ENCODE measurements at places on chromosomes 3 and 15.

- DNase-seq, result no peak
These were observed 14.4 kb downstream of the POMGNT2 start for GRCh38 chr3:43091481-43091880.

DNA sequence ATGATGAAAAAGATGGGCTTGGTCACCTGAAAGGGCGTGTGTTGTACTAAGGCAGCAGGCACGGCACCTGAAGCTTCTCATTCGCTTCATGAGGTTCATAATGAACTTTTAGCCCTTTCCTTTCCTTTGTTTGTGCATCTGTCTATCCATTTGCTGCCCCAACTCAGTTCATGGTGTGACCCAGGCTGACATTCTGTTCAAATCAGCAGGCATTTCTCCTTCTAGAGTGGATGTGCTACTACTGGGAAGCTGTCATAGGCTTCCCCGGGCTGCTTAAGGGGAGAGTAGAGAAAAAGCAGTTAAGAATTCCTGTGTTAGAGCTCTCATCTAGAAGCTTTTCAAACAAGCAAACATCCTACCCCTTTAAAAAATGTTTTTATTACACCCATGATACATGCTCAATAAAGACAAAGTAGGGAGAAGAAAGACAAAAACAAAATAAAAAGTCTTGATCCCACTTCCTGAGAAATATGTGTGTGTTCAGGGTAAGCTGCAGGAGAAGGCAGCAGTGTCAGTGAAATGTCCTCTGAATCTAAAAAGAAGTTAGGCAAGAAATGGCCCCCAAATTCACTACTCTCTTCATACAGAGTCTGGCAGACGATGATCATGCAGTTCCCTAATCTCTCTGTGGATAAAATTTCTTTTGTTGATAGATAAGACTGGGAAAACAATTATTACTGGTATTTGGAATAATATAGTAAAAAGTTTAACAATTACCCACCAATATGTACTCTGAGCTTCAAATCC, 136.9 kb upstream of the PFN2 start:
- no peak for DNase-seq

GRCh38 chr3:193301433-193301832, 60.4 kb downstream of the PLAAT1 start:
- no peak for DNase-seq

DNA sequence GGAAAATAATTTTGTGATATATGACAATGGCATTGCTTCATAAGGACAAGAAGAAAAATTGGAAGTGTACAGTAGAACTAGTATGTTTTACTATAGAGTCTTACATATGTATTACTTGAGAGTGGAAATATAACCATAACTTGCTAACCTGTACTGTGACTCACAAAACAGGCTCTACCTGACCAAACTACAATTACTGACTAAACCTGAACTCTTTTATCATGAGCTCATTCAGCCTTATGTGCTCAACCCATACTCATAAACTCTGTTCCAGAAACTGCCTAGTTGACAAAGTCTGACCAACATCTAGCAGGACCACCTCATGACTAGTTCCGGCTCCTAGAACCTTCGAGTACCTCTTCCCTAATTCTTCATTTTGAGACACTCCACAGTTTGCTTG, 6.3 kb downstream of the CDIN1 start:
- no peak for DNase-seq

- no peak for DNase-seq
These were observed 27.6 kb downstream of the KLHL18 start for GRCh38 chr3:47310391-47310790.

DNA sequence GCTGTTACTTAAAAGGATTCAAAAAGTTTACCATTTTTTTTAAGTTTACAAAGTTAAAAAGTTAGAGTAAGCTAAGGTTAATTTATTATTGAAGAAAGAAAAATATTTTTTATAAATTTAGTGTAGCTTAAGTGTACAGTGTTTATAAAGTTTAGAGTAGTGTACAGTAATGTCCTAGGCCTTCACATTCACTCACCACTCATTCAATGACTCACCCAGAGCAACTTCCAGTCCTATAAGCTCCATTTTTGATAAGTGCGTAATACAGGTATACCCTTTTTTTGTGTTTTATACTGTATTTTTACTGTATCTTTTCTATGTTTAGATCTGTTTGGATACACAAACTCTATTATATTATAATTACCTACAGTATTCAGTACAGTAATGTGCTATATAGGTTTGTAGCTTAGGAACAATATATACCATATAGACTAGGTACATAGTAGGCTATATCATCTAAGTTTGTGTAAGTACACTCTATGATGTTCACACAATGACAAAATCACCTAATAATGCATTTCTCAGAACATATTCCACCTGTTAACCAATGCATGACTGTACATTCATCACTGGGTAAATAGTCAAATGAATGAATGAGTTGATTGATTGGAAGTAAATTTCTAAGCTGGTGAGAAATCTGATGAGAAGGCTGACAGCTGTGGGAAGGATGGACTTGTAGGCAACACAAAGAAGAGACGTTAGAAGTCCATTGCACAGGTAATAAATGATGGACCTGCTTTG, 95.2 kb upstream of the CDIN1 start:
- DNase-seq, result no peak

DNA sequence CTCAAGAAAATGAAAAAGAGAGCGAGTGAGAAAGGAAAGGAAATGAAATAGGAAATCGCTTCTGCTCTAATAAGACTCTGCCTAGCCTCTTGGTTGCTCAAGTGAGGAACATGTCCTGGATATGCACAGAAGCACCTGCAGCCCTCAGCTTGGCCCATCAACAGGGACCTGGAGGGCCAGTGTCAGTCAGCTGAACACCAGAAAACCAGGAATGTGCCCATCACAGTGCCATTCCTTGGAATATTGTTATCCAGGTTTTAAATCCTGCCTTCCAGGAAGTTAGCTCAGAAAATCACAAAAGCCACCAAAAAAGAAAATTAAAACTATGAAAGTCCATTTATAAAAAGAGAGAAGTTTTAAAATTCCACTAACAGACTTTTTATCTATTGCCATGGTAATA, 173.4 kb upstream of the TPM1 start:
- DNase-seq, result no peak

DNA sequence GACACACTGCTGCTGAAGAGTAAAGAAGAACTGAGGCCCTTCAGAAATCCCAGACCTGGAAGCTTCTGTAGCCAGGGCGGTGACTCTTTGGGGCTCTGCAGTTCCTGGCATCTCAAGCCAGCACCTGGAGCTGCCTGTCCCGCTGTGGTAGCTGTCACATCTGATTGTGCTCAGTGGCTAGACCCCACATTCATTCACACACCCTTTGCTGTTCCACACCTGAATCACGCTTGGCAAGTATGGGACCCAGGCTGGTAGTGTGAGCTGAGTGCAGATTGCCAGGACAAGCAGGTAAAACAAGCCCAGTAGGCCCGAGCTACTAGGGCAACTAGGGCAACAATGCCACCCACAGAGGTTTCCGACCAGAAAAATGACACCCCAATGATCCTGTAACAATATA, 218.2 kb downstream of the VGLL3 start:
- no peak for DNase-seq

GRCh38 chr15:55402707-55403106, 5.5 kb downstream of the CCPG1 start:
- no peak for DNase-seq

DNA sequence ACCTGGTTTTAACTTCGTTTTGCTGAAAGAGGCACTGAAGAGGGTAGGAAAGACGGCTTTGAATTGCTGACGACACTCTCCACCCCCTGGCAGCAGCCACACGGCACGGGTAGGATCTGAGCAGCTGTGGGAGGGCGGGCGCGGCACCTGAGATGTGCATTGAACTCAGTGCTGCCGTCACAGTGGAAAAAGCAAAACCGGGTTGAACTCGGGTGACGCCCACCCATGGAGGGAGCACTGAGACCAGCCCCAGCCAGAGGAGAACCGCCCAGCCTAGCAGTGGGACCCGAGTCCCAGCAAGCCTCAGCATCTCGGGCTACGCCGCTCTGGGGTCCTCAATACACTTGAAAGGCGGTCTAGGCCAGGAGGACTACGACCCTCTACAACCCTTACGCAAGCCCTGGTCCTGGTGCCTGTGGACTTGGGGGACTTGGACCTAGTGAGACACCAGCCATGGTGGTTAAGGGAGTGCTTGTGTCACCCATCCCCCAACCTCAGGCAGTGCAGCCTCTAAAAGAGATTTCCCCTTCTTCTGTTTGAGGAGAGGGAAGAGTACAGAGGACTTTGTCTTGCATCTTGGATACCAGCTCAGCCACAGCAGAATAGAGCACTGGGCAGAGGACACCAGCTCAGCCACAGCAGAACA, 50.0 kb upstream of the RPL35A start:
- no peak for DNase-seq

GRCh38 chr15:32966512-32966911, 228.0 kb downstream of the FMN1 start:
- DNase-seq, result no peak

- DNase-seq, result no peak
These were observed 59.2 kb upstream of the ARHGEF3 start for GRCh38 chr3:56860939-56861338.

GRCh38 chr15:29208352-29208751, 61.3 kb downstream of the NSMCE3 start:
- no peak for DNase-seq

- DNase-seq, result peak; percentile 1
These were observed 31.6 kb upstream of the SLC35G2 start for GRCh38 chr3:136787349-136787748.

DNA sequence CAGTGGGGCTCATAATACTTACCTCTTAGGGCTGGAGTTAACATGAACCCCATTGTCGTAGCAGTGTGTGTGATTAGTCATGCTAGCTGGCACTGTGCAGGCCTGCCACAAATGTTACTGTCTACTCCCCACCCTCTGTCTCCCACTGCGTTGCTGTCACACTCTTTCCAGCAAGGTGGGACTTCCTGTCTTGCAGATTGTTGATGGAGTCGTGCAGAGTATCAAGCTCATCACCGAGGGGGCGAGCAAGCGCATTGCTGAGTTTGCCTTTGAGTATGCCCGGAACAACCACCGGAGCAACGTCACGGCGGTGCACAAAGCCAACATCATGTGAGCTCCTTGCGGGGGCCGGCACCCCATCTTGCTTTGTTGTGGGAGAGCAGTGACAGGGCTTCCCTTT, 12.9 kb downstream of the IDH3A start:
- DNase-seq, result peak; percentile 20

GRCh38 chr3:112640276-112640929, 540 bp downstream of the CCDC80 start:
- DNase-seq, result no peak

- no peak for DNase-seq
These were observed 97.6 kb upstream of the RASGRP1 start for GRCh38 chr15:38662033-38662802.

GRCh38 chr3:47892286-47893040, 89.5 kb downstream of the DHX30 start:
- no peak for DNase-seq

DNA sequence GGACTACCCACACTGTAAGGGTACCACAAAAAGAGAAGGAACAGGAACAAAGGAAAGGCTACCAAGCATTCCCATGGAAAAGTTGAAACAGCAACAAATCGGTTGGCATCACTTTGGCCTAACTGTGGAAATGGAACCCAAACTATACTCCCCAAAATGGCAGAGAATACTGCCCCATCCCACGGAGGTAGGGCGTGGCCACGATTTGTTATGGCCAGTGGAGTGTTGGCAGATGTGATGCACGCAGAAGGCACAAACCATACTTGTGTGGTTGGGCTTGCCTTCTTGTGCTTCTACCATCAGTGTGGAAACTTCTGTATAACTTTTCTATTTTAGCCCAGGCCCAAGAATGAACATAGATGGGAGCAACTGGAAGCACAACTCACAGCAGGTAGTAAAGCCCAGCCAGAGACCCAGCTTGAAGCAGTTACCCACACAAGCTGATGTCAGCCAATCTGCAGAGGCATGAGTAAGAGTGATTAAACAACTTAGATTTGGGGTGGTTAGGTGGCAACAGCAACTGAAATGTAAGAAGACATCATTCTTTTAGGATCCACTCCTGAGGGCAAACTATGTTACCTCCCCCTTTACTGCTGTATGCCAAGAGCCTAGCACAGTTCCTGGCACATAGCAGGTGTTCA, 64.1 kb downstream of the BTD start:
- DNase-seq, result no peak

DNA sequence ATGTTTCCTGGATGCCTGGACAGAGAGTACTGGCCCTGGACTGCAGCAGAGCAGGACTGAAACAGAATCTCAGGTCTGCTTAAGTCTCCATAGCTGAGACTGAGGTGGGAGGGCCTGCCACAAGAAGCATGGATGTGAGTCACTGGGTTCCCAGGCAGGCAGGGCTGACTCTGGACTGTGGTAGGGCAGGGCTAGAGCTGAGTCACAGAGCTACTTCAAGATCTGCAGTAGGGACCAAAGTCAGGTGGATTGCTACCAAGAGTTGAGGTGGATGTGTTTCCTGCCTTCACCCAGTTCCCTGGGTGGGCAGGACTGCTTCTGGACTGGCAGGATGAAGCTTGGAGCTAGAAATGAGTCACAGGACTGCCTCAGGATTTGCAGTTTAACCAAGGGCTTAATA, 282.9 kb downstream of the AGBL1 start:
- DNase-seq, result no peak

- DNase-seq, result no peak
These were observed 2.8 kb downstream of the CHCHD4 start for GRCh38 chr3:14121859-14122258.

DNA sequence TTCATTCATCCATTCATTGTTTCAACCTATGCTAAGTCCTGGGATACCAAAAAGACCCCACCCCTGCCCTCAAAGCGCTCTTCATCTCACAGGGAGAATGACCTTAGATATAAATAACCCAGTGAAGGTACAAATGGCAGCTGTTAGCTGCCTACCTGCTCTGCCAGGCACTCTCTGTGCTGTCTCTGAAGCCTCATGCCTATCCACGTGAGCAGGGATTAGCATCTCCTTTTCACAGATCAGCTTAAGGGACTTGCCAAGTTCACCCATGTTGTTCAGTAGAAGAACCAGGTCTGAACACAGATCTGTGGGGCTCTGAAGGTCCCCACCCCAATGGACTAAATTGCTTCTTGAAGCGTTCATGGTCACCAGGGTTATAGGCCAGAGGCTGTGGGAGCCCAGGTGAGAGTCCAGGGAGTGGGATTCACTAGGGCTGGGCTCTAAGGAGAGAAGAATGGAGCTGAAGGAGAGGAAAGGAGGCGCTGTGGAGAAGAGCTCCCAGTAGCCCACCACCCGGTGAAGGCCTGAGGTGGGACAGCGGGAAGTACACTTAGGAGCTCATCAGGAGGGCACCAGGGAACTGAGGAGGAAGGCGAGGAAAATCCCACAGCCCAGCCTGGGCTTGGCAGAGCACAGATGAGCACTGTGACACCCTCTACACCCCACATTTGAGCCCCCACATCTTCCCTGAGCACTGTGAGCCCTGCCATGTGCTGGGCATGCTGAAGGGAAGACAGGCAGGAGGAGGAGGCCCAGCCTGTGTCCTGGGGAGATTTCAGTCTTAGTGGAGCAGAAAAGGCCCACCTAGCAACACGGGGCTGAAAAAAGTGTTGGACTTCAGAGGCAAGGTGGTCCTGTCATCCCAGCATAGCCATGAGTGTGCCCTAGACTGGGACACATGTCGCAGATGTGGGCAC, 20.4 kb downstream of the RBP1 start:
- no peak for DNase-seq

Measured in stimulated activated CD4-positive, alpha-beta T cell treated with anti-CD3 and anti-CD28 coated beads, Interleukin-2, amount 100 ng/mL, for 4 hours (primary cell).